ENCODE measurements at places on chromosomes 3 and 15.

- DNase-seq = no peak
These were observed 8.4 kb downstream of the CERS3 start for GRCh38 chr15:100520132-100520921.

GRCh38 chr3:175672119-175672689, 813.1 kb downstream of the NAALADL2 start:
- DNase-seq = no peak

DNA sequence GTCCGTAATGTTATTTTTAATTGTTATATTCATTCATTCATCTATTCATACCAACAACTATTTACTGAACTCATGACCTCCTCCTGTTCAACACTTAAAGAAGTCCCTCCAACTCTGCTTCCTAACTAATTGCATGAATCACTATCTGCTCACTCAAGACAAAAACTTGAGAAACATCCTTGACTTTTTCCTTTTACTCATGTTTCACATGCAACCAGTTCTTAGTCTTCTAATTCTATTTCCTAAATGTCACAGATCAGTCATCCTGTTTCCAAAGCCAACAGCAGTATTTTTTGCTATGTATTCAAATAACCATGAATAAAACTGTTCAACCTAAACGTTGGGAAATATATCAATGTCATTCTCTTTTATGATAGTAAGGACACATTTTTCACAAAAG, 124.6 kb upstream of the GBE1 start:
- no peak for DNase-seq

GRCh38 chr15:80730926-80731325, 35.8 kb downstream of the ABHD17C start:
- no peak for DNase-seq

- DNase-seq = no peak
These were observed 76.1 kb downstream of the CLDN11 start for GRCh38 chr3:170494766-170495165.

GRCh38 chr3:194272221-194272620, 78.9 kb downstream of the CPN2 start:
- DNase-seq = no peak

- no peak for DNase-seq
These were observed 535.6 kb upstream of the ALCAM start for GRCh38 chr3:104831071-104831470.

GRCh38 chr3:53890726-53891475, 758 bp downstream of the SELENOK start:
- DNase-seq = no peak
